ENCODE measurements at places on chromosomes 5 and 9. TPM values are rescaled to one million over a fixed set of nuclear protein-coding genes. Genes with fewer than 3 reads are reported as not detected.

TAF11L12 gene
- total RNA-seq, result not detected

FAM200C gene
- 3.0 TPM for total RNA-seq

DNA sequence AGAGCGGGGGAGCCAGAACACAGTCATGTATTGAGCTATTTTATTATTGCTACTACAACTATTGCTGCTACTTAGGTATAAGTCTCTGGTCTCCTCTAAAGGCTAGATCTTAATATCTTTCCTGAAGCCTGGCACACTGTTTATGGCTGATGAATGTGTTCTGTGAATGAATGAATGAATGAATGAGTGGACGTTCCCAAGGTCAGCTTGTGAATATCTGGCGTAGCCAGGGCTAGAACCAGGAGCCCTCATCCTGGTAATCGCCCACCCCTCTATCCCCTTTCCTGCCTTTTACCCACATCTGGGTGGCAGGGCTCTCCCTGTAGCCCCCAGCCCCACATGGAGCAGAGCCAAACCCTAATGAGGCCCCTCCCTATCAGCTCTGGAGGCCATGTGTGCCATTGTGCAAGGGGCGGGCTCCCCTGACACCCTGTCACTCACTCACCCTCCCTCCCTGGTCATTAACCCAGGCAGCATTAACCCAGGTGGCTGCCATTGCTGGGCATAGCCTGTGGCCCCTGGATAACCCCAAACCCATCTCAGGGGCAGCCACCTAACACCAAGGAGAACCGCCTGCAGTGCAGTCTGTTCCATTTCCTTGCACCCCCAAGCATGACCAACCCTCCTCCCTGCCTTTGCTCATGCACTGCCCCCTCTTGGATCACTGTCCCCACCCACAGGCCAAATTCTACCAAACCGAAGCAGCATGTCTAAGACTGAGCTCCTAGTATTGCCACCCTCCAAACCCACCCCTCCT lies 2.0 kb upstream of the AKNA start:
- H3K27me3 ChIP-seq, result no peaks in the 10 kb centered on the region
- no peak overlapping the region for H3K27ac ChIP-seq
- no peaks in the 10 kb centered on the region for H3K36me3 ChIP-seq
- DNase-seq, result no peak

DNA sequence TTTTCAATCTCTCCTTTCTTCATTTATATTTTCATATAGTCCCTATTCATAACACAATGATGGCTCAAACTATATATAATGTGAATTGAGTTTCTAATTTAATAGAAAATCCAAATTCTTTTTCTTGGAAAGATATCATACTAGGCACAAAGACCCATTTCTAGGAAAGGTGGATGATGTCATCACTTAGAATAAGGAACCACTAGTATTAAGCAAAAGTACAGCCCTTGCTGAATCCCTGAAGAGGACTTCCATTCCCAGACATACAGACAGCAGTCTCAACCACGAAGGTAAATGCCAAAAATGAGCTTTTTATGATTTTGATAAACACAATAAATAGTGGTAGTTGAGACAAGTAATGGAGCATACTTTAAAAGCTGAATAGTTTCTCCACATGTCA lies 210.0 kb downstream of the FBN2 start:
- no peak overlapping the region for H3K4me3 ChIP-seq
- H3K27ac ChIP-seq, result no peak overlapping the region
- no peaks in the 10 kb centered on the region for H3K27me3 ChIP-seq
- no peaks in the 10 kb centered on the region for H3K36me3 ChIP-seq

- no peaks in the 10 kb centered on the region for H3K27me3 ChIP-seq
- no peak overlapping the region for H3K27ac ChIP-seq
- H3K36me3 ChIP-seq, result no peaks in the 10 kb centered on the region
- H3K4me1 ChIP-seq, result no peaks in the 10 kb centered on the region
Measured at GRCh38 chr5:61290791-61291210, 41.3 kb upstream of the ZSWIM6 start.

CDHR2 gene
- total RNA-seq, result 1.5 TPM

GRCh38 chr9:88697764-88698432 lies 162.9 kb downstream of the NXNL2 start:
- H3K36me3 ChIP-seq, result no peaks in the 10 kb centered on the region
- H3K27me3 ChIP-seq, result no peaks in the 10 kb centered on the region
- no peak overlapping the region for H3K4me3 ChIP-seq
- peak; percentile 91 for DNase-seq

DBH gene
- 0.48 TPM for total RNA-seq

DNA sequence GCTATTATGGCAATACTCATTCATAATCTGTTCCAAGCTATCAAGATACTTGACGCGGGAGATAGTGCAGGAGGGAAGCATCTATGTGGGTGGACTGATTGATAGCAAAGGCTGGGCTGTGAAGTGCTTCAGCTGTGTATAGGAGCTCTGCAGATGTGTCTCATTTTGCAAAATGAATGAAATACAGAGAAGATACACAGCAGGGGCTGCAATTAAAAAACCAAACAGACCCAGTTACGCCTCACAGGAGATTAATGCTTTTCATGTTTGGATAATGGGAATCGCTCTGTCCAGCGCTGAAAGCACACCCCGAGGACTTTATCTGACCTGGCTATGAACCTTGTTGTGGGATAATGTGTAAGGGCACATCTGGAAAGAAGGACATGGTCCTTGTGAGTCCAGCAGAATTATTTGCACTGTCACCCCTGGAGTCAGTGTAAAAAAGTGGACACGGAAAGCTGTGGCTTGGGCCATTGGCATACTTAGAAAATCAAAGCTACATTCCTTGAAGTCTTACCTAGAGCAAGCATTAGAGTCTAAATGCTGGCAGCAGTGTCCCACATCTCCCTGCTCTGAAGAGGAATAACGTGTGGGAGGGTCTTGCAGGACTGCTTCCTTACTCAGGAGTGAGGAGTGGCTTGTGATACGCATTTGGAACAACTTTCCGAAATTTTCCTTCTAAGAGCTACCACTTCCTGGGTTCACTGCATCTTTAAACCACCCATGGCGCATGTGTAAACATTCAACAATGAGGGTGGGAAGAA lies 2.6 kb downstream of the SH3RF2 start:
- no peak overlapping the region for H3K4me3 ChIP-seq
- no peaks in the 10 kb centered on the region for H3K36me3 ChIP-seq
- peaks cover 48% of the 10 kb centered on the region for H3K27me3 ChIP-seq
- no peak for DNase-seq

CDH12 gene
- 3.7 TPM for total RNA-seq

DNA sequence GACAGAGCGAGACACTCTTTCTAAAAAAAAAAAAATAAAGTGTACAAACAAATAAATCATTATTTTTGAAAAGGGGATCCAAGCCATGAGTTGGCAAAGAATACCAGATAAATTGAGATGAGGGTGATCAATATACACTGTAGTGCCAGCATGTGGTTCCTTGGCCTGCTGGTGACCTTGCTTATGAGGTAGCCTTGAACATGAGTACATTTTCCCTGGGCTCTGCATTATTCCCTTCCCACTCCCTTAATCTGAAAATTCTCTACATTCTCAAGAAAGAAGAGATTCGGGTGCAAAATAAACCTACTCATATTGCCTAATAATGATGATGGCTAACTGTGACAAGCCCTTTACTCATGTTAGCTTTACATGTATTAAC lies 33.3 kb downstream of the SH3RF2 start:
- no peaks in the 10 kb centered on the region for H3K27me3 ChIP-seq
- no peak overlapping the region for H3K27ac ChIP-seq
- no peaks in the 10 kb centered on the region for H3K4me1 ChIP-seq
- no peaks in the 10 kb centered on the region for H3K36me3 ChIP-seq

- H3K27ac ChIP-seq, result no peak overlapping the region
- H3K4me1 ChIP-seq, result no peaks in the 10 kb centered on the region
- DNase-seq, result no peak
- H3K27me3 ChIP-seq, result peaks cover 3% of the 10 kb centered on the region
- H3K36me3 ChIP-seq, result no peaks in the 10 kb centered on the region
- H3K4me3 ChIP-seq, result no peak overlapping the region
Measured at GRCh38 chr5:38400365-38400764, 142.0 kb downstream of the EGFLAM start.

CLINT1 gene
- 70.7 TPM for total RNA-seq

- peaks cover 7% of the 10 kb centered on the region for H3K36me3 ChIP-seq
- no peak overlapping the region for H3K4me3 ChIP-seq
- H3K27ac ChIP-seq, result no peak overlapping the region
- no peaks in the 10 kb centered on the region for H3K27me3 ChIP-seq
- no peaks in the 10 kb centered on the region for H3K4me1 ChIP-seq
- DNase-seq, result no peak
Measured at GRCh38 chr5:10746711-10747110, 14.3 kb downstream of the DAP start.

DNA sequence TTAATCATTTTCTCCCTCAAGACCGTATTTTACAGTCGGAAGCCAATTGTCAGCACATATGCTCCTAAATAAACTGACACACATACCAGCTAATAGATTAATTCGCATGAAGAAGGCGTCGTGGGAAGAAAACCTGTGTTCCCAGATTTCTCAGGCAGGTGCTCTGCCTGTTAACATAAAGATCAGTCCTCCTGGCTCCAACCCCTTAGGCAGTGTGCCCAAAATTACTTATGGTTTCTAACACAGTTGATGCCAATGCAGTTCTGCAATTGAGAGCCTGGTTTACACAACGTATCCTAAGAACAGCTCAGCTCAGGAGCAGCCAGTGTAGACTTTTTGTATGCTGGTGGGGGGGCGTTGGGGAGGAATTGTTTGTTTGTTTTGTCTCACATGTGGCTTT lies 208.3 kb downstream of the ENC1 start:
- no peaks in the 10 kb centered on the region for H3K27me3 ChIP-seq
- no peak overlapping the region for H3K4me3 ChIP-seq
- no peak overlapping the region for H3K27ac ChIP-seq

DNA sequence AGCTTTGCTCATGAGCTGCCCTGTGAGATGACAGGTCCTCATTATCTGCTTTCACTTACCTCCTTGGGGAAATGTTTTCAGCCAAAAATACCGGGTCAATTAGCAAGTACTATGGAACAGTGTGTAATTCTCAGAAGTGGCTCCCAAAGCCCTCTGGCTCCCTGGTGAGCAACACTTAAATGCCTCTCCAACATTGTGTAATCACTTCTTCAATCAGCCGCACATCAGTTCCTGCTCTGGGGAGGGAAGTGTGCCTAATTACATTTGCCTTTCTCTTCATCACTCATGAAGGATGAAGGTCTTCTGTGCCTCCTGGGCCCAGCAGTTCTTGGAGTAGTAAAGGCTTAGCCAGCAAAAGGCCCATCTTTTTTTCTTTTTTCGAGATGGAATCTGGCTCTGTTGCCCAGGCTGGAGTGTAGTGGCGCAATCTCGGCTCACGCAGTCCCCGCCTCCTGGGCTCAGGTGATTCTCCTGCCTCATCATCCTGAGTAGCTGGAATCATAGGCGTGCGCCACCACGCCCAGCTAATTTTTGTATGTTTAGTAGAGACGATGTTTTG lies 23.1 kb downstream of the NIM1K start:
- peaks cover 3% of the 10 kb centered on the region for H3K27me3 ChIP-seq
- no peak overlapping the region for H3K4me3 ChIP-seq
- no peaks in the 10 kb centered on the region for H3K4me1 ChIP-seq
- H3K27ac ChIP-seq, result peak overlapping the region; percentile 44
- H3K36me3 ChIP-seq, result no peaks in the 10 kb centered on the region

GRCh38 chr9:3099646-3100045 lies 255.8 kb upstream of the PUM3 start:
- no peaks in the 10 kb centered on the region for H3K36me3 ChIP-seq
- no peak for DNase-seq
- no peak overlapping the region for H3K27ac ChIP-seq
- H3K4me1 ChIP-seq, result no peaks in the 10 kb centered on the region
- H3K4me3 ChIP-seq, result no peak overlapping the region

GRCh38 chr5:2335125-2335732 lies 416.2 kb downstream of the IRX2 start:
- H3K27ac ChIP-seq, result no peak overlapping the region
- H3K36me3 ChIP-seq, result no peaks in the 10 kb centered on the region
- DNase-seq, result no peak
- peaks cover 4% of the 10 kb centered on the region for H3K27me3 ChIP-seq
- peaks cover 20% of the 10 kb centered on the region for H3K4me1 ChIP-seq

KCNN2 gene
- 4.9 TPM for total RNA-seq

FOXD1 gene
- 0.46 TPM for total RNA-seq

ADRB2 gene
- total RNA-seq, result 8.0 TPM

OR1Q1 gene
- not detected for total RNA-seq

PCDHAC1 gene
- 10.0 TPM for total RNA-seq

- H3K27me3 ChIP-seq, result no peaks in the 10 kb centered on the region
- no peaks in the 10 kb centered on the region for H3K4me1 ChIP-seq
- DNase-seq, result no peak
- H3K36me3 ChIP-seq, result no peaks in the 10 kb centered on the region
- H3K4me3 ChIP-seq, result no peak overlapping the region
Measured at GRCh38 chr9:68750786-68751185, 45.7 kb downstream of the PIP5K1B start.

DNA sequence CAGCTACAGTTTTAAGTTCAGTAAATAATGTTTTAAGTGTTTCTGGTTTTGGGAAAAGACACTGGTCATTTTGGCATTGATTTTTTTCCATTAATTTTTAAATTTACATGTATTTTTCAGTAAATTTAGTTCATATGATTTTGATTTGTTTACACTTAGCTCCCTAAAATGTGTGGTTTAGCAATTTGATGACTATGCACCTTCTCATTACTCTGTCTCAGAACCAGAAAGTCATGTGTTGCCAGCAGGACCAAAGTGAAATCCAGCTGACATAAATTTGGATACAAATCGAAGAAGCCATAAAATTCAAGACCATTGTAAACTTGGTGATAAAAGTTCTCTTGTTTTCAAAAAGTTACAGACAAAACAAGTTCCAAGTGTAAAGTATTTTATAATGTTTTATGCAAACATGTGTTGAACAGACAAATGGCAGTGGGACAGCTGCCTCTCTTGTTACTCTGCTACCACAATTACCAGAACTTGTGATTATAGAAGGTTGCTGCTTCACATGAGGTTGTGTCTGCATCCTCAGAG lies 354.8 kb downstream of the NR2F1-AS1 start:
- no peaks in the 10 kb centered on the region for H3K36me3 ChIP-seq
- H3K4me3 ChIP-seq, result no peak overlapping the region
- H3K27ac ChIP-seq, result no peak overlapping the region
- no peak for DNase-seq
- no peaks in the 10 kb centered on the region for H3K27me3 ChIP-seq

GRCh38 chr9:86893811-86894490 lies 53.4 kb downstream of the GAS1 start:
- no peaks in the 10 kb centered on the region for H3K27me3 ChIP-seq
- no peak overlapping the region for H3K4me3 ChIP-seq
- H3K4me1 ChIP-seq, result no peaks in the 10 kb centered on the region

GRCh38 chr5:32802764-32803163 lies 91.6 kb downstream of the NPR3 start:
- no peak overlapping the region for H3K27ac ChIP-seq
- H3K4me1 ChIP-seq, result peaks cover 3% of the 10 kb centered on the region
- no peak for DNase-seq
- no peaks in the 10 kb centered on the region for H3K27me3 ChIP-seq

WHRN gene
- 11.7 TPM for total RNA-seq

GRCh38 chr9:126690431-126691051 lies 76.8 kb downstream of the LMX1B start:
- no peaks in the 10 kb centered on the region for H3K36me3 ChIP-seq
- no peak overlapping the region for H3K27ac ChIP-seq
- H3K4me3 ChIP-seq, result no peak overlapping the region

ST8SIA4 gene
- total RNA-seq, result 19.1 TPM

All from lung (tissue), 17 donors.